Activated CD8-positive, alpha-beta memory T cell treated with anti-CD3 and anti-CD28 coated beads, Interleukin-2, amount 50 U/mL, for 4 hours (primary cell): ENCODE measurements at places on chromosomes 4 and X.

- no peak for DNase-seq
These were observed 51.6 kb upstream of the ADRA2C start for GRCh38 chr4:3714642-3715001.

GRCh38 chr4:135927651-135928050 lies 1604.6 kb downstream of the PCDH18 start:
- no peak for DNase-seq

GRCh38 chrX:113675278-113675677 lies 834.6 kb upstream of the AMOT start:
- no peak for DNase-seq

- no peak for DNase-seq
These were observed 62.7 kb downstream of the TRIM2 start for GRCh38 chr4:153266988-153267387.

GRCh38 chr4:56480691-56481090 lies 13.3 kb downstream of the SRP72 start:
- DNase-seq: no peak

DNA sequence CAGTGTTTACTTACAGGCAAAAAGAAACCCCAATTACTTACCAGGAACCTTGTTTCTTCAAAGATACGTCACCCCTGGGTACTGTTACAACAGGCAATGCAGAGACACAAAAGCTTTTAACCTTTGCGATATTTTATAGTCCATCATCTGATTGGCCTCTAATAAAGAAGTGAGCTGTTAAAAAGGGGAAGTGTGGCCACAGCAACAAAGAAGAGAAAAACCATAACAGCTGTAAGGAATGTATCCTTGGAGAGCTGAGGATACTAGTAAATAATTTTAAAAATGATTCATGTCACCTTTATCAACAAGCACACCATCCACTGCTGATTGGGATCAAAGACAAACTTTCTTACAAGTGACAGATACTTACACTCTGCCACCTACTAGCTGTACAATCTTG lies 14.1 kb downstream of the GABRA4 start:
- no peak for DNase-seq

GRCh38 chrX:55486736-55487135 lies 2.9 kb downstream of the USP51 start:
- DNase-seq: no peak

DNA sequence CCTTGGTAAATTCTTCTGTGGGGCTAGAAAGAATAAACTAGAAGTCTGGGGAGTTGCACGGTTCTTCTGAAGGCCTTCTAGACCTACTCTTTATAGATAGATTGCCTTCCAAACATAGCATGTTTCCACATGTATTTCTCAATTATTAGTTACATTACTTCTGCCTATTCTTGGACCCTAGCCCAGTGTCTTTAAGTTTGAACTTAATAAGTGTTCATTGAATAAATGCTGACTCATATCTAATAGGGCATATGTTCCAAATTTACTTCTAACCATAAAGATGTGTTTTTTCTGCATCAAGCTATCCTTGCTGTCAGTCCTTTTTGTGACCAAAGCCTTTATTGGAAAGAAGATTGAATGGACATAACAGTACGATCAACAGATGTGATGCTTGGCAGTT lies 503.6 kb upstream of the ZFP42 start:
- no peak for DNase-seq

GRCh38 chr4:113444386-113444785 lies 317.2 kb downstream of the CAMK2D start:
- no peak for DNase-seq

DNA sequence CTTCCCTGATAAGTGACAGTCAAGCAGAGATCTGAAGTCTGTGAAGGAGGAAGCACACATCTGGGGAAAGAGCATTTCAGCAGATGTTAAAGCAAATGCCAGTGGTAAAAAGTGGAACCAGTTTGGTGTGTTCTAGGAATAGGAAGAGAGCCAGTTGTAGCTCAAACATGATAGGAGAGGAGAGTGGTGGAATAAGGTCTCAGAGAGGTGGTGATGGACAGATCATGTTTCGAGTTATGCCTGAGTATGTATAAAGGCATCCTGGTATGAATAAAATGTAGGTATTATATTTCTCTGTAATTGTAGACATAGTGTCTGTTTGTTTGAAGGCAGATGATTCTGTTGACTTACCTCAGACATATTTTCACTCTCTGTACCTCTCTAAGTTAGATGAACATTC lies 89.1 kb downstream of the LARP7 start:
- no peak for DNase-seq

DNA sequence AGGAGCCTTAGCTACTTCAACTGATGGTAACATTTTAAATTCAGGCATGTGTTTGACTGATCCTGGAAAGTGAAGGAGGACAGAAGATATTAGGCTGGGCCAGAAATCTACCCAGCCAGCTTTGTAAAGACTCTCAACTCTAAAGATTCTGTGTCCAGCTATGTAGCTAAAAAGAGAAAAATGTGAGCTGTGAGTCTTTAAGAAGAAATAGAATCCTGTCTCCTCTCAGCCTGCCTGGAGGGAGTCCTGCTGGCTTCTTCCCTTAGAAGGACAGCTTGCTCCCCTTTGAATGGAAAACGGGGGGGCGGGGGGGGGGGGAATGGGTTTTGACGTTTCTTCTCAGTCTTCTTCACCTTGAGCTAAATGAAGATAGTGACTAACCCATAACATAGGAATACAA lies 54.3 kb upstream of the INTU start:
- no peak for DNase-seq

- DNase-seq: no peak
These were observed 3.5 kb downstream of the BCOR start for GRCh38 chrX:40094041-40094899.

DNA sequence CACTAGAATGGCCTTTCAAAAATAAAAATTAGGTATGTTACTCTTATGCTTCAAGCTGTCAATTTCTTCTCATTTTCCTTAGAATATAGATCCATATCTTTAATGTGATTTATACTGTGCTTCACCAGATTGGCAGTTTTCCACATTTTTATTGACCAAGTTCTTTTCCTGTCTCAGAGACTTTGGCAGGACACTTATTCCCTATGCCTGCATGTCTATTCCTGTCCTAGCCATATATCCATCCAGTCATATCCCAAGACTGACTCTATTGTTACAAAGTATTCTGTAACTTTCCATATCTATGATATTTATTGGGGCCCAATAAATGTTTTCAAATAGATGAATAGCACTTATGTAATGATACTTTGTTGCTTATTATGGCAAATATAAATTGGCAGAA lies 450.7 kb downstream of the GASK1B start:
- DNase-seq: no peak

DNA sequence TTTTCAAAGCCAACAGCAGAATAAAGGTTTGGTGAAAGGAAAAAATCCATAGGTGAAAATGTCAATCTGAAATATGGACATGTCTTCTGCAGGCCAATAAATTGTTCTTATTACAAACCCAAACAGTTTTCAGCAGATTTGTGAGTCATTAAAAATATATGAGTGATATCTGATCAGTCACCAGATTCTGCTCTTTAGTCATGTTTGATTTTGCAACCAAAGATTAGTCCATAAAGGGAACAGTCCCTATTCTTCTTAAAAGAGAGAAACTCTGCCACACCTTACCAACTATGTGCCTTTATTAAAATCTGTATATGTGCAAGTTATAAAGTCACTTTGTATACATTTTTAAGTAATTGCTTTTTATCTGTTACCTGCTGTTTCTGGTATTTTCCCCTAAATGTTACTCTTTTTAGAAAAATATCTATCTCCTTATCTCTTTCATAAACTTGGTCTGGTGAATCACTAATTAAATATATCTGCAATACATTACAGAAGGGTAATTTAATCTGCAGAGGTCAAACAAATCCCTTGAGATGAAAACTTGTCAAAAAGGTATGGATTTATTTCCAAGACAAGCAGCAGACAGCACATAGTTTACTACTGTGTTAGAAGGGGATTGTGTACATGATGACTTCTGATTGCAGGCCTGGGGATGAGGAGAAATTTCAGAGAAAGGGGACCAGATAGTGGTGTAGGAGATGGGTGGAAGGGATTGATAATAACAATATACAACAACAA lies 322.9 kb upstream of the NWD2 start:
- DNase-seq: no peak

DNA sequence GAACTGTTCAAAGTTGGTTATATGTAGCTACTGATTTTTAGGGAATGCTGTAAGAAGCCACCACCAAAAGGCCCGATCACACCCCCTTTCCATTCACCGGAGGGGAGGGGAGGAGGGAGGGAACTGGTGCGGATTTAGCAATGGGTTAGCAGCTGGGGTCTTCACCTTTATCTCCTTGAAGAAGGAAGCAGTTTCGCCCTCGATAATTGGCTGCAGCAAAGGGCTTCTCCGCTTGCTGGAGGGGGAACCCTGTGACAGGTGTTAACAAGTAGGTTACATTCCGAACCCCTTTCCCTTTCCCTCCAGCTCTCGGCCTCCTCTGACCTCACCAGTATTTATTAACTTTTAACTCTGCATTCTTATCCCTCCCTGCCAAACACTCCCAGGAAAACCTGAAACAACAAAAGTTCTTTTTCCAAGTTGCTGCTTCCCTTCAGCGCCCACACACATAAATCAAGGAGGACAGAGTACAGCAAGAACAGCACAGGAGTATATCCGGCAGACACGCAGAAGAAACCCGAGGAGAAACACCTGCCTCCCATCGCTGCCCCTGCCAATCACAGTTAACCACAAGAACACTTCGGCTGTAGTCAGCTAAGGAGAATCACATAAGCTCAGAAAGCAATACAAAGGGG lies 39.8 kb upstream of the NAP1L5 start:
- no peak for DNase-seq

GRCh38 chr4:155321006-155321405 lies 55.8 kb downstream of the MAP9 start:
- no peak for DNase-seq

DNA sequence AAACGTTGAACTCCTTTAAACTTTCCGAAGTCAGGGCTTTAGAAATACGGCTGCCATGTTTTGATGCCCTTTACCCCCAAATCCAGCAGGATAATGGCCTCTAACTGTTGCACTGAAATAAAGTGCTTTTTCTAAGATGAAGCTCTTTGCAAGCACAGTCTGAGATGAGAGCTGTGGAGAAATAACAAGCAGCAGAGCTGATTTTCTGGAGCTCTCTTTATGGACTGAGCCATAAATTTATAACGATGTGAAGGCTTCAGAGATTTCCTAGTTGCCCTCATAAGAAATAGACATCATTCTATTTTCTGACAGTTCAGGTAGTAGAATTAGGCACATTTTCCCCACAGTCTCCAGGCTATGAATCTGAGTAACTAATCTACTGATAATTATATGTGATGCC lies 567.3 kb downstream of the PDHA2 start:
- DNase-seq: no peak

- peak; percentile 52 for DNase-seq
These were observed 7.8 kb upstream of the AKAP14 start for GRCh38 chrX:119887721-119888425.

GRCh38 chr4:85474818-85475630 lies at the start of gene ARHGAP24:
ARHGAP24 (plus strand) TSS chr4:85475150.
- DNase-seq: no peak

DNA sequence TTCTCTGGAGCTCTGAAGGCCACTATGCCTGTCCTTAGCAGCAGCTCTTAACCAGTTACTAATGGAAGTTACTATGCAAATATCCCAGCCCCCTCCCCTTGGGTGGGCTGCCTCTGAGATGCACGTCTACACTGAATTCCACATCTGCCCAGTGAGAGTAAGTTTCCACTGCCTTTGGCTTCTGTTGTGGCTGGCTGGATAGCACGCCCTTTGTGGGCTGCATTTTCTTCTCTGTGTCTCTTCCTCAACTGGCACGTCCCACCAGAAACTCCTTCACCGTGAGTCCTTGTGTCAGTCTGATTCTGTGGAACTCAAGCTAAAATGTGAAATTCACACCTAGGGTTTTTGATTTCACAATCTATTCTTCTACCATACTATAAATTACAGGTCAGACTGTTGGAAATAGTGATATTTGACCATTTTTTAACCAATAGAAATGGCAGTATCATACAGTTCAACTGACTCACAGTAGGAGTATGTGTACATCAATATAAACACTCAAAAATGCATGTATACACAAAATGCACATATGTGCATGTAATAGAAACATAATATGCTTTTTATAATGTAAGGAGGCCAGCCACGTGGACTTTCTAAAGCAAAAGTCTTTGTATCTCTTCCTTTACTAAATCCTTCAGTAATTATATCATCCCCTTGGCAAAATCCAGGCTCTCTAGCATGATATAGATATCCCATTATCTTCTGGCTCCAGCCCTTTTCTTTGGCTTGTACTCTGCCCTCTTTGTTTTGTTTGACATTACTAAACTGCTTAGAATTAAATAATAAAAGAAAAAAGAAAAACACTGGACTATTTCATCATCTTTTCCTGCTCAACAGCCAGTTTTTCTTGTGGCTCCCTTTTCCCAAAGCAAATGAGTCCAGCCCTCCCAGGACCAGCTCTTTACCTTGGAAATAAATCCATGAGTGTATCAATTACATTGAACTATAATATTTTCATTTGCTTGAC lies 33.2 kb upstream of the LDB2 start:
- DNase-seq: no peak

GRCh38 chrX:73215246-73215645 lies 595 bp upstream of the NAP1L2 start:
- DNase-seq: no peak

DNA sequence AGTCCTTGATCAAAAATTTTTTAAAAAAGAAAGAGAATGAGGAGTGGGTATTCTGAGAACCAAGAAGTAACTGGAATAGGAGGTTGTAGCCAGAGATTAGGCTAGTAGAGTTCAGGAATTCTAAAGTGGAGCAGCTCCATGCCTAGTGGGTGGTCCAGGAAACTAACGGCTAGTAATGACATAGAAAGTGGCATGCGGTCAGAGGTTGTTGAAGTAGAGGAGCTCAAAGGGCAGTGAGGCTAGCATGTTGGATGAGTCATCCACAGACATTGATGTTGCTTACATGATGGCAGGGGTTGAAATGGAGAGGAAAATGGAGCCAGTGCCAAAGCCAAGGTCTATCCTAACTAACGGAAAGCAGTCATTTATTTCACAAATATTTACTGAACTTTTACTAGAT lies 42.1 kb downstream of the TEX13B start:
- DNase-seq: no peak

DNA sequence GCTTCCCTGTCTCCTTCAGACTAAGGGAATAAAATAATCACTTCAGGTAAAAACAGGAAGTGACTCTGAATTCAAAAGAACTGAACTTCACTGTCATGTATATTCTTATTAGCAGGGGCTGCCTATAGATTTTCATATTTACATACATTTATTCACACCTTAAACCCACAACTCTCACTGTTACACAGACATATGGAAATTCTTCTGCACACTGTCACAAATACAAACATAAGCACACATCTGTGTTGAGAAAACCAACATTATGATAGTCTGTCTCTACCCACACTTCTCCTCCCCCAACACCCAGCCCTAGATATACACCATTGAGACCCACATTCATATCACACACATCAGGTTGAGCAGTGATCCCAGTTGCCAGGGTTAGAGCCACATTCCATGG lies 5.7 kb upstream of the FGF16 start:
- DNase-seq: no peak

DNA sequence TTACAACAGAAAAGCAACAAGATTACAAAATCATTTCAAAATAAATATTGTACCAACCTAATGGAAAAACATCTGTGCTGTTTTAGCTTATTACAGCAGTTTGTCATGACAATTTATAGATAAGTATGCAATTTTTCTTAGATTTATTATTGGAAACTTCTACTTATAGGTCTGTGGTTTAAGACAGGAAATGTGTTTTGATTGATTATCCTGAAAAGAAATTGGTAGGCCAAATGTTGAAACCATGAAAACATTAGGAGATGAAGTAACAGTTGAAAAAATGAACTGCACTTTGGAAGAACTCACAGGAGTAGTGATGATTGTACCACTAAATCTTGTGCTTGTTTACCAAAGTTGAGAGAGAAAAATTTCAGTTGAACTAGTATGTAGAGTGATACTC lies 162.2 kb upstream of the GIMD1 start:
- no peak for DNase-seq

GRCh38 chrX:54641530-54641929 lies 111.5 kb downstream of the GNL3L start:
- DNase-seq: no peak
